Activated naive CD8-positive, alpha-beta T cell treated with anti-CD3 and anti-CD28 coated beads, Interleukin-2, amount 10 ng/mL, durations not matched to agents 7 days and 5 days (primary cell): ENCODE measurements at places on chromosomes 5 and 9.

GRCh38 chr5:139882316-139882715, 86.7 kb downstream of the PSD2 start:
- no peak overlapping the region for H3K27ac ChIP-seq
- peaks cover 5% of the 10 kb centered on the region for H3K27me3 ChIP-seq
- no peaks in the 10 kb centered on the region for H3K36me3 ChIP-seq
- no peak for DNase-seq
- H3K4me1 ChIP-seq = no peaks in the 10 kb centered on the region

DNA sequence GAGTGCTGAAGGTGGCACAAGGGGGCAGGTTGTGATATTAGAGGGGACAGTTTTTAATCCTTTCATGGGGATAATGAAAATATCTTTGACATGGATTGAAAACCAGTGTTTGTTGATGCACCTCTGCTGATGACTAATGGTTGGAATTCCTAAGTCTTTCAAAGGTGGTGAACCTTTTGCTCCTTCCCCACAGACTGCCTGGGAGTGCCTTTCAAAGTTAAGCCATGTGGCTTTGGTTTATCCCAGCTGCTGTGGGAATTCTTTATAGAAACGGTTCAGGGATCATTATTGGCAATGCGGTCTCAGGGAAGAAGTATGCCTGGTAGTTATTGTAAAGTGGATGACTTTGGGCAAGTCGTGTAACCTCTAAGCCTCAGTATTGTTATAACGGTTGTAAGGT, 45.7 kb downstream of the PIP5K1B start:
- no peaks in the 10 kb centered on the region for H3K36me3 ChIP-seq
- no peak for DNase-seq
- peaks cover 11% of the 10 kb centered on the region for H3K27me3 ChIP-seq
- no peaks in the 10 kb centered on the region for H3K4me1 ChIP-seq
- H3K27ac ChIP-seq = no peak overlapping the region

GRCh38 chr5:64773533-64773932, 4.8 kb downstream of the CWC27 start:
- peaks cover 16% of the 10 kb centered on the region for H3K4me1 ChIP-seq
- H3K4me3 ChIP-seq = no peak overlapping the region
- no peaks in the 10 kb centered on the region for H3K27me3 ChIP-seq
- no peak for DNase-seq
- peaks cover 1% of the 10 kb centered on the region for H3K36me3 ChIP-seq

DNA sequence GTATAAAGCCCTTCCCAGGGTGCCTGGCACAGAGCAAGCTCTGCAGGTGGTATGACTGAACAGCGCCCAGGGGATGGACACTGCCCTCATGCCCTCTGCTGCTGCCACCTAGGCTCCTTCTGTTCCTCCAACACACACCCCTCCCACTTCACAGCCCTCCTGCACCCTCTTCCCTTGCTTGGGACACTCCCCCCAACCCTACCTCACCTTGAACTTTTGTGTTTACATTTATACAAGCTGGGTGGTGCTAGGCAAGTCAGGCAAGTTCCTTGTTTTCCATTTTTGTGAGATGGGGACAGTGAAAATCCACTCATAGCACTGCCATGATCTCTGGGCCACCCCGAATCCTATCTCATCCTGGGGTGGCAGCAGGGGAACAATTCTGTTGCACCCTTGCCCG, 18.8 kb upstream of the CORO2A start:
- no peaks in the 10 kb centered on the region for H3K36me3 ChIP-seq
- no peak for DNase-seq
- H3K27me3 ChIP-seq = no peaks in the 10 kb centered on the region
- H3K4me3 ChIP-seq = no peak overlapping the region
- H3K4me1 ChIP-seq = peaks cover 2% of the 10 kb centered on the region
- H3K27ac ChIP-seq = no peak overlapping the region
